ENCODE measurements at places on chromosomes 4 and X.

GRCh38 chr4:86688026-86688425 lies 93.9 kb downstream of the PTPN13 start:
- no peak for DNase-seq

DNA sequence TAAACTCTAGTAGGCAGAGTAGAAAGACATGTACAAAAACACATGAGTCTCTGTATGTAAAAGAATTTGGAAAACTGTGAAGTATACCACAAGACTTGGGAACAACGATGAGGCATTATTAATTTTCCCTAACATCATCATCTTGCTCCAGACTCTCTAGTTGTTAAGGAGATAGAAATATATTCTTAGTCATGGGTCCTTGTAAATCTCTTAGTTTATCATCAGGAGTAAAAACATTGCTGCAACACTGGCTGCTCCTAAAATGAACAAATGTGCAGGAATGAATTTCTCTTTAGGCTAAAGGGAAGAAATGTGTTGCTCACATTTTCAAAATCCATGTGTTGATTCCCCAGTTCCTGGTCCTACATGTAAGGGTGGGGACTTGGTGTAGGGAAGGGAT lies 384.6 kb downstream of the STIM2 start:
- DNase-seq: no peak

DNA sequence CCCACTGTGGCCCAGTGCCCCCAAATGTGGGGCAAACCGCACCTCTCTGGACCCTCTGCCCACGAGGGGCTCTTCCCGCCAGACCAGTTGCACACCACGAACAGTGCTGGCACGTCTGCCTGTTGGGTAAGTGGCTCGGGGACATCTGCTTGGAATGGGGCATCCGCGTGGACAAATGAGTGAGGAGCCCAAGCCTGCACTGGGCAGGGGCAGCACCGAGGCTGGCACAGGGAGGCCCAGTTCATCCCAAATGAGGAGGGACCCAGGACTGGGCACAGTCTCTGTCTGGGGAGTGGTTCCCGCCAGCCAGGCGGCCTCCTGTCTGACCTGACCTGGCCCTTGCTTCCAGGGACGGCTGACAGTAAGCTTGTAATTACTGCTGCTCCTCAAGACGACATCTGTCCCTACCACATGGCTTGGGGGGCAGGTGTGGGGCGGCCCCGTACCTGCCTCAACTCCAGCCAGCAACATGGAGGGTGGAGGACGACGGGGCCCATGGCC lies 3.2 kb downstream of the SPON2 start:
- DNase-seq: no peak

- no peak for DNase-seq
These were observed 11.9 kb upstream of the SH3KBP1 start for GRCh38 chrX:19899217-19899788.

GRCh38 chr4:36067116-36067515 lies 177.2 kb downstream of the ARAP2 start:
- no peak for DNase-seq

DNA sequence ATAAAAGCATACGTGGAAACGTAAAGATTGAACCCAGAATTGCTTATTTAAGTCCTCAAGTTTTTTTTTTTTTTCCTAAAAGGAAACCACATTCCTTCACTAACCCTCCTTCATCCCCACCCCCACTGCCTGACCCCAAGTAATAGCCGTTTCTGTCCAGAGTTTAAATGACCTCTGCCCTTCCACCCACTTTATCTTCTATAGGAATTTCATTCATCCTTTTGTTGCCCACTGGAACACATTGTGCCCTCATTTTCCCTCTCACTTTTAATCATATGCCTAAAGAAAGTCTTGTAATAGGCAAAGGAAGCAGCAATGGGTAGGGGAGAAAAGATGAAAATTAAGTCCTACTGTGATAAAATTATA lies 62.7 kb downstream of the SH3RF1 start:
- DNase-seq: peak; percentile 23

- DNase-seq: no peak
These were observed 201.1 kb downstream of the OPHN1 start for GRCh38 chrX:68232206-68232605.

- DNase-seq: peak; percentile 66
These were observed 122.7 kb upstream of the C1GALT1C1 start for GRCh38 chrX:120752431-120753082.
